ENCODE measurements at places on chromosomes 11 and 22.
A peak's percentile ranks its signal among the peaks of the same experiment; 100 is the strongest.

DNA sequence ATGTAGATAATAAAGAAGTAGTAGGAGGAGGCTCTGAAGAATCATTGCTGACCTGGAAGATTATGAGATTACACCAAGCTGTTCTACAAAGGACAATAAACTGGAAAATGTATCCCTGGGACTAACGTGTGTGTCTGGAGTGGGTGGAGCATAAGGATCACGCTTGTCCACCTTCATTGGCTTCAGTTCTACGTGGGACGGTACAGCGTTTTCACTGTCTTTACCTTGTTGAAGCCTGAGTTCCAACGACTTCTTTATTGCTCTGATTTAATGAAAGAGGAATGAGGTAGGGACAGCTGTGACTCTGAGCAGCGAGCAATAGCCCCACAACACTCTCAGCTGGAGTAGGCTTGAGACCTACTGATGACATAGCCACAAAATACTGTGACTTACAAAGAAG is 87.0 kb downstream of the ARHGAP42 start:
- no peak for DNase-seq

- no peak for DNase-seq
These were observed 315.9 kb upstream of the CCDC90B start for GRCh38 chr11:83601914-83602527.

- DNase-seq = no peak
These were observed 163.6 kb upstream of the ISX start for GRCh38 chr22:34902335-34902734.

DNA sequence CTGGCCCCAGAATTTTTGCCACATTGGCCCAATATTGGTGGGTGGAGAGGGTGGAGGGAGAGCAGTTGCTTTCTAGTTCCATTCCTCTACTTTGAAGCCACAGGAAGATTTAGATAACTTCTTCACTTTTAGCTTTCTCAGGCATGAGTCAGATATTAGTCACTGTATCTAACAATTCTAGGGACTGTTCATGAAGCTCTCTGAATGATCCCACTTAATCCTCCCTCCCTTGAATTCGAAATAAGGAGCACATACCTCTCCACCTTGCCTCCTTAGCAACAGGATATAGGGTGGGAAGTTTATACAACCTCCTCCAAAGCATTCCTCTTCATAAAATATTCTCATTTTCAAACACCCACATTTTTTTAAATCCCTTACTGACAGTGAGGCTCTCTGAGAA is 13.5 kb downstream of the FSHB start:
- DNase-seq = no peak

DNA sequence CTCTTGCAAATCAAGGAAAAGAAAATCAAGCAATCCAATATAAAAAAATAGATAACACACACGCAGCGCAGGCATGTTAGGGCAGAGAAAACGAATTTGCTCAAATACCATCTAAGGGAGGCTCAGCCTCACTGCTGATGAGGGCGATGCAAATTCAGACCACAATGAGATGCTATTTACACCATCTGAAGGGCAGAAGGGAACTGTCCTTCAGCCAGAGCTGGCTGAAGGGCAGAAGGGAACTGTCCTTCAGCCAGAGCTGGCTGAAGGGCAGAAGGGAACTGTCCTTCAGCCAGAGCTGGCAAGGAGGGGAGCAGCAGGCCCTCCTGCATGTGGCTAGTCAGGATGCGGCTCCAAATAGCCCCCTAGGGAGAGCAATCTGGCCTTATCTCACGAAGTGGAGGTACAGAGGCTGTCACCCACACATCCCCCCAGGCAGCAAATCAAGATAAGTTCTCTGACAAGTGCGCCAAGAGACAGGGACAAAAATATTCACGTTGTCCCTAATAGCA is 7.6 kb upstream of the SLC39A13 start:
- no peak for DNase-seq

- no peak for DNase-seq
These were observed 43.7 kb upstream of the ISX start for GRCh38 chr22:35022291-35022690.

GRCh38 chr11:47189100-47189834 is 3.0 kb upstream of the PACSIN3 start:
- DNase-seq = no peak

DNA sequence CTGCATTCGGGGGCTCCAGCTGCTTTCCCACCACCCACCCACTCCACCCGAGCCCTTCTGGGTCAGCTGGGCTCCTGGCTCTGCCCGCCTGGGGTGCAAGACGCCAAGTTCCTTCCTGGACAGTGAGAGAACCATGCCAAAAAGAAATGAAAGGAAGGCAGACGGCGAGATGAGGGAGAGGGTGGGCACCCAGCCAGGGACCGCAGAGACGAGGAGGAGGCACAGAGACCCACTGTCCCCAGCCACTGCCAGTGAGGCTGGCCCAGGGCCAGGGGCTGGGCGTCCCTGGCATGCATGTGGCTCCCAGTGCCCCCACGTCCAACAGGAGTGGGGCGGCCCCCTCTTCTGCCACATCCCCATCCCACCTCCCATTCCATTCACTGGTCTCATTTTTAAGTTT is 10.8 kb upstream of the CD81 start:
- DNase-seq = no peak

DNA sequence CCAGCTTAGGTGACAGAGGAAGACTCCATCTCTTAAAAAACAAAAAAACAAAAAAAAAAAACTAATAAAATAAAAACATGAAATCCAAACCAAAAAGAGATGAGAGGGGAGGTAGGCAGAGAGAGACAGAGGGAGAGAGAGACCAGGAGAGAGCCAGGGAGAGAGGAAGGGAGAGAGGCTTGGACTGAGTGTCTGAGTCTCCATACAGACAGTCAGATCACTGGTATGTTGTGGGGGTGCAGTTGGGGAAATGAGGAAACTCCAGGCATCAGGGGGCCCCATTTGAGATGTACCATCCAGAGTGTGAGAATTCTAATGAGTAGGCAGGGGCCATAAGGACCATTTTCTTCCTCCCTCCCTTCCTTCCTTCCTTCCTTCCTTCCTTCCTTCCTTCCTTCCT is 53.1 kb upstream of the SEPTIN5 start:
- DNase-seq = no peak

DNA sequence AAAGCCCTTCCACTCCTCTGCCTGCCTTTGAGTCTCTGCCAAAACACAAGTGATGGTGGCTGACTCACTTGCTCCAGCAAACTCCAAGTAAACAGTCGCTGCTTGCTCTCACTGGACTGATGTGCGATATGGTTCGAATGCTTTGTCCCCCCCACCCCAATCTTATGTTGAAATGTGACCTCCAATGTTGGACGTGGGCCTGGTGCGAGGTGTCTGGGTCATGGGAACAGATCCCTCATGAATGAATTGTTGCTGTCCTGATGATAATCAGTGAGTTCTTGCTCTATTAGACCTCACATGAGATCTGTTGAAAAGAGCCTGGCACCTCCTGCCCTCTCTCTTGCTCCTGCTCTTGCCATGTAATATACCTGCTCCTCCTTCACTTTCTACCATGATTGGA is 747.9 kb downstream of the OPCML start:
- no peak for DNase-seq

- DNase-seq = no peak
These were observed 31.2 kb downstream of the TBCEL start for GRCh38 chr11:121055076-121055475.

- DNase-seq = no peak
These were observed 3.4 kb upstream of the PIM3 start for GRCh38 chr22:49956914-49957825.

GRCh38 chr11:69702769-69703452 is 911 bp downstream of the FGF19 start:
- no peak for DNase-seq

DNA sequence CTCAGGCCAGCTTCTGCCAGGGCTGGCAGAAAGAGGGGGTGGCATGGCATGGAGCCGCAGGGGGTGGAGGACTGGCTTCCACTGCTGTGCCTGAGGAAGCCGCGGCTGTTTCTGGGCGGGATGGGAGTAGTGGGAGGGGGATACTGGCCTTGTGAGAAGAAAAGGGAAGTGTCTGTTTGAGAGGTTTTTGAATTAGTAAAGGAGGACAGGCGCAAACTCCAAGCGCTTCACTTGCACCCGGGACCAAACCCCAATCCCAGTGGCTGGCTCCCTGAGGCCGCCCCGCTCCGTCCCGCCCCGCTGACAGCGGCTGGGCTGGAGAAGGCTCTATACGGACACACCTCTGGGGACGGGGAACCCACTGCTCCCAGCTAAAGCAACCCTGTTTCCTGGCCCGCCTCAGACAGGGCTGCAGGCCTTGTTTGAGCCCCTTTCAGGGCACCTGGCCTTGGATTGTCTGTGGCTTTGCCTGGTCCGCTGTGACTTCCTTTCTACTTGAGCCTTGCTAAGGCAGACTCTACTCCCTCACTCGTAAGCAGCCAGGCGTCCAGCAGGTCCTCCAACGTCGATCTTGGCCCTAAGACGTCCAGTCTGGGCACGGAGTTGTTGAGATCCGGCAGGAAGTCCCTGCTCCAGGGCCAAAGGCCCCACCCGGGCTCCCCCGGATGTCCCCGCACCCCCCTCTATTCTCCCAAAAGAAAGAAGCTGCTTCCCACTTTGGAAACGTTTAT is 2.2 kb downstream of the APOA1 start:
- DNase-seq = no peak

- no peak for DNase-seq
These were observed 885 bp downstream of the TRMU start for GRCh38 chr22:46336119-46337078.

DNA sequence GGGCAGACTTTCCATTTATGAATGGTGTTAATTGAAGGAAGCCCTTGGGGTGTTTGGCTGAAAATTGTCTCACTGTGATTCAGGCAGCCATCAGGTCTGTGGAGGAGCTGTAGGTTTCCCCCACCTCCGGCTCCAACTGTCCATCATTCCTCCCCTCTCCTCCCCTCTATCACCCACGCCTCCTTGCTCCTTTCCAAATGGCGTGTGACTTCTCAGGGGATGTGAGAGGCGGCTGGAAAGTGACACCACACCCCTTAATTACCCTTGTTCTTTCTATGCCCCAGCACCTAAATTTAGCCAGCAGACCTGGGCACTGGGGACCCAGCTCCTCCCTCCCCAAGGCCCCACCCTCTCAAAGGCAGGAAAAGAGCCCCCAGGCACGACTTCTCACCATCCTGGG is 38.1 kb upstream of the SYT7 start:
- no peak for DNase-seq

DNA sequence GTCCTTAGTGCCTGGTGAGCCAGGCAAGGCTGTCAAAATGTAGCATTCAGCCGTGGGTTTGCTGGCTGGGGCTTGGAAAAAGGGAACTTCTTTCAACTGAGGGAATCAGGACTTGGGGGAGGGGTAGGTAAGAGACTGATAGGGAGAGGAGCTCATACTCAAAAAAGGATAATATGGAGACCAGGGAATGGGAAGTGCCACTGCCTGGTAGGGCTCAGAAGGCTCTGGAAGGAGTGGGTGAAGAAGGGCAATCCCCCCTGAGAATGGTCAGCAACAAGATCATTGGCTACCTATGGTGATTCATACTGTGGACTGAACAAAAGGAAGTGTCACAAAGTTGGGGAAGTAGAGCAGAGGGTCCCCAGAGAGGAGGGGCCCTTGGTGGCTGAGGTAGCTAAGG is 1.9 kb downstream of the CNGA4 start:
- DNase-seq = no peak

DNA sequence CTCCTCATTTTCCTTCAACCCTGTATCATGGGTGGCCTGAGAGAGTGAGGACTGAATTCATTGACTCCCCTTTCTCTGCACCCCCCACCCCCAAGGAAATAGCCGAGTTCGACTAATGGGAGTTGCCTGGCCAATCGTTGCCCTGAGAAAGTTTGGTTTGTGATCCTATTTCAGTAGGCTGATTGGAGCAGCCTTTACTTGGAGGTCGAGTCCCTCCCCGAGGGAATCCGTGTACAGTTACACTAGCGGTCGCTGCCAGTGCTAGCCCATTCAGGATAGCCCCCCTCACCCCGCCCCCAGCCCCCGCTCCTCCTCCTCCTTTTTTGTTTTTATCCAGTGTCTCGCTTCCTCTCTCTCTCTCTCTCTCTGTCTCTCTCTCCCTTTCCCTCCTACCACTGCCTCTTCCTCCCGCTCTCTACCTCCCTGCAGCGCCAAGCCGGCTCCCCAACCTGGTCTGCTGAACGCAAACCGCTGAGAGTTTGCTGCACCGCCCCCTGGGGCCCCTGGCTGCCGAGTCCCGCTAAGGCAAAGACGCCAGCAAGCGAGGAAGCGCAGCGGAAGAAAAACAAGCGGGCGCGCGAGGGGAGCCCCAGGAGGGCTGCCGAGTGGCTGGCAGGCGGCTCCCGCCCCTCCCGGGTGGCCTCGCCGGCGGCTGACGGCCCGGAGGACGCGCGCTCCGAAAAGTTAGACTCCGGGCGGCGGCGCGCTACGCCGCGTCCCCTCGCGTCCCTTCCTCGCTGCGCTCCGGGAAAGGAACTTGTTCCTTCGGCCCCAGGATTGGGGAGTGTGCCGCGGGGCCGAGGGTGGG is at the start of gene GRAMD1B:
Gene GRAMD1B, plus strand, starts transcription at position 357 of the 808 bp plus-strand sequence. CDS start 524 bp downstream, outside the sequence.
- DNase-seq = peak; percentile 59

DNA sequence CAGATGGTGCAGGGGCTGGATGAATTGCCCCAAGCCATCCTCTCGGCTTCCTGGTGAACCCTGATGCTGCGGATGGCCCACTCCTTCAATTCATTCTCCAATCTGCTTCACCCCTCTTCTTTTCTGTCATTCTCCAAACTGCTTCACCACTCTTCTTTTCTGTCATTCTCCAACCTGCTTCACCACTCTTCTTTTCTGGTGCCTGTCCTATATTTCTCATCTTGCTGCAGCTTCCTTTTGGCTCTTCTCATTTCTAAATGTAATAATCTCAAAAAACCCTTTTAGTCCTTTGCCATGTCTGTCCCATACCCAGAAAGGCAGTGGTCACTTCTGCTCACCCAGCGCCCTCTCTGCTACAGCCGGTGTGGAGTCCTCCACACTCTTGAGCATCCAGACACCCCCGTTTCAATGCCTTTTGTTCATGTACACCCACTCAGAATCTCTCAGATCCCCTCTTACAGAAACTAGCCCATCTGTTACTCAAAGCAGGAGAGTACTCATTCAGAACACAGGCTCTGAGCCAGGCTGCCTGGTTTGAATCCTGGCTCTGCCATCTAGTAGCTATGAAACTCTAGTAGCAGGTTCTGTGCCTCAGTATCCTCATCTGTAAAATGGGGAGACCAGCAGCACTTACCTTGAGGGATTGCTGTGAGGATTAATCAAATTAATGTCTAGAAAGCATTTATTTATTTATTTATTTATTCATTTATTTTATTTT is 14.9 kb downstream of the SERPIND1 start:
- no peak for DNase-seq

DNA sequence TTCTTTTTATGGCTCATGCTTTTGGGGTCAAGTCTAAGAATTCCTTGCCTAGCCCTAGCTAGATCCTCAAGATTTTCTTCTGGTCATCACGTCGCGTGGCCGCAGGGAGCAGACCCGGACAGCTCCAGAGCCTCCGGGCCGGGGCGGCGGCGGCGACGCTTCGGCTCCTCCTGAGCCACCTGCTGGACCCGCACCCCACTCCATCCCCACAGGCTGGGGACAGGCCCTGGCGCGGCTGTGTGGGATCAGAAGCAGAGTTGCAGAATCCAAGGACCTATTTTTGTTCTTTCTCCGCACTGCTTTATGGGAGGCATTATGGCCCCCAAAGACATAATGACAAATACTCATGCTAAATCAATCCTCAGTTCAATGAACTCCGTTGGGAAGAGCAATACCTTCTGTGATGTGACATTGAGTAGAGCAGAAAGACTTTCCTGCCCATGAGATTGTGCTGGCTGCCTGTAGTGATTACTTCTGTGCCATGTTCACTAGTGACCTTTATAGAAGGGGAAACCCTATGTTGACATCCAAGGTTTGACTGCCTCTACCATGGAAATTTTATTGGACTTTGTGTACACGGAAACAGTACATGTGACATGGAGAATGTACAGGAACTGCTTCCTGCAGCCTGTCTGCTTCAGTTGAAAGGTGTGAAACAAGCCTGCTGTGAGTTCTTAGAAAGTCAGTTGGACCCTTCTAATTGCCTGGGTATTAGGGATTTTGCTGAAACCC is 12.4 kb upstream of the SCARF2 start:
- no peak for DNase-seq
